ENCODE measurements at places on chromosomes 5 and 9.

GRCh38 chr9:16671591-16672137 lies 198.8 kb downstream of the BNC2 start:
- no peak for DNase-seq

GRCh38 chr9:3181049-3181953 lies 337.4 kb upstream of the PUM3 start:
- peak; percentile 37 for DNase-seq

DNA sequence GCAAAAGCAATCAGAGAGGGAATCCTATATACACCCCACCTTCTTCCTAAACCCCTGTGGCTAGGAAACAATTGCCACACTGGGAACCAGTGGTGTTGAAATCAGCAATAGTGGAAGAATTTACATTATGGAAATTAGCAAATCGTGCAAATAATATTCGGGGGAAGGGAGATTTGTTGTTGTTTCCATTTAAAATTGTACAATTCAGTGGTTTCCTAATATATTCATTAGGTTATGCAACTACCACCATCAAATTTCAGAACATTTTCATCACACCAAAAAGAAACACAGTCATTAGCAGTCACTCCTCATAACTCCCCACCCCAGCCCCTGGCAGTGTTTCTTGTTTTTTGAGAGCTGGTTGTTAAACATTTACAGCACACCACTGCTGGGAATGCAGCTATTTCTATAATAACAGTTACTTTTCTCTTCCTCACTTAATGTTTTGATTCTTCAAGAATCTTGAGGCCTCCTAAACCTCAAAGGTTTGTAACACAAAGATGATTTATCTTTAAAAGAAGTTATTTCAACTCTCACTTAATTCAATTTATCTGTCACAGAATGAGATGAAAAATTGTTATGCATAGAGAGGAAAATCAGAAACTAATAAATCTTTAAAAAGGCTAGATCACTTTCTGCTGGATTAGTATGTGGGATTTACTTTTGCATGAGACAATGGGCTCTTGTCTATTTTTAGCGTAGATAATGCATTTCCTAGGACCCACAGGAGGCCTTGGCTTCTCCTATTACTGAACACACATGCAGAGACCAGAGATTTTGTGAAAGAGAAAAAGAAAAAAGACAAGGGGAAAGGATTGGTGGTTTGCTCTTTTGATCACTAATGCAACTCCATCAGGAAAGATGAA lies 91.8 kb upstream of the DAPK1 start:
- DNase-seq, result peak; percentile 85

DNA sequence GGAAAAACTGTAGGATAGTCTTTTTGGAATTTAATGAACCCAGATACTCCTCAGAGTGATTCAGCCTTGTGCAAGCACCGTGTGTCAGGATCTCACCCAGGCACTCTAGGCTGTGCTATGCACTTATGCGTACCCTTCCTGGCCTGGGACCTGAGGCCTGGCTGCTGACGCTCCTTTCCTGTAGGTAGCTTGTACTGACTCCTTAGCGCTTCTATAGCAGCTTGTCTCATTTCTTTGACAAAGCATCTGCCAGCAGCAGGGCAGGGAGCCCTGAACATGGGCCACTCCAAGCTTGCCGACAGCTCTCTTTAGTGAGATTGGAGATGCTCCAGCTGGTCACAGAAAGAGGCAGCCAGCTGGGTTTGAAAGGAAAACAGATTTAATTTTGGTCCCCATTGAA lies 147.3 kb downstream of the SGCD start:
- DNase-seq, result peak; percentile 89

DNA sequence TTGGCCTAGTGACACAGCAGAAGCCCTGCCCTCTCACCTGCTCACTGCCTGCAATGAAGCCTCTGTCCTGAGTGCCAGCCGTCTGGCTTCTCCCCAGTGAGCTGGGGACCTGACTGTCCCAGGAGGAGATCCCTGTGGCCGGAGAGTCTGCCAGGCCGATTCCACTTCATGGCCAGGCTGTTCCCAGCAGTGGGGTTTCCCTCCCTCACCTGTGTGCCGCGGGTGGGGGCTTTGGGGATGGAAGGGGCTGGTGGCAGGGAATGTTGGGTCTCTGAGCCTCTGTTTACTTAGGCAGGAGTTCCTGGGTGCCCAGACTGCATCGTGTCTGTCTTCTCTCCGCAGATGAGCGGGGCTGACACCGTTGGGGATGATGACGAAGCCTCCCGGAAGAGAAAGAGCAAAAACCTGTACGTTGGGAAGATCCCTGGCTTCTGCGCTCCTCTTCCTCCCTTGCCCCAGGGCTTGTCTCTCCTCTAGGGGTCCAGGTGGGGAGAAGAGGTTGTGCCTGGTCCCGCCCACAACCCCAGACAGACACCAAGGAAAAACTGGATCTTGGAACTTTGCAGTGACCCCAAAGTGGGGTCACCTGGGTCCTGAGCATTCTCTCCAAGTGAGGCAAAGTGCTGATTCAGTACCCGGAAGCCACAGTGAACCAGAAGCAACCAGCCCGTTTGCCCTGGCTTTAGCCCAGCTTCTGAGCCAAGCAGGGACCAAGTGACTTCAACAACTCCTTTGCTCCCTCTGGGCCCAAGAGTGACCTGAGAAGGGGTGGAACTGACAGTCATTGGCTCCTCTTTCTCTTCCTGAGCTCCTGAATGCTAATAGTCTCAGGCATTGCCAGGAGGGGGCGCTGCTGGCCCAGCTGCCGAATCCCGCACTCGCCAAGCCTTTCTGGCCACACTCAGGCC lies 127.7 kb downstream of the RGS3 start:
- DNase-seq, result peak; percentile 81

DNA sequence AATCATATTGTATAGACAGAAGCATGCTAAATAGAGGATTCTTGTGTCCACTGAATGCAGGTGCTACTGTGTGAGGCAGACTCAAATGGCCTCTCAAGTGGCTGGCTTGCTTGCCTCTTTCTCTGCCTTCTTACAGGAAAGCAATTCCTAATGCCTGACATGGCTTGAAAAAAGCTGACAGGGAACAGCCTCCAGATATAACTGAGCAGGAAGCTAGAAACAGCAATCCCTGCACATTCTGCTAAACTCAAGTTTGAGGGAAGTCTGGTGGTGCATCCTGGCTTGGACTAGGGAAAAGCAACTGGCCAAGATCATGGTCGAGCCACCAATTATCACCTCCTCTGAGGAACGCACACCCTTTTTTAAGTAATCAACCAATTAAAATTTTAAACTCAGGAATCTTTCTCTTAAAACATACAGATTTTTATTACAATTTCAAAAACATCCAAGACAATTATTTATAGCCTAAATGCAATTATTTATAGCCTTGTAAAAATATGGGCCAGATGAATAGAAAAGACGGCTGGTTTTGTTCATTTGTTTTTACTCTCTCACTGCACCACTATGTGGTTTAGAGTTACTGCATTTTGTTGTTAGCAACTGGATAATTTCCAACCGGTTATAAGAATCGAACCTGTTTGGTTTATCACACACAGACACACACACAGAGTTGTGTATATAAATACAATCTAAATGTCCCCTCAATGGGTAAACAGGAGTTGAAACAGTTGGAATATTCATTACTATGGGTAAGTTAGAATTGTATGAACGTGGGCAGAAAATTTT lies 290.9 kb upstream of the ANKRD55 start:
- no peak for DNase-seq

GRCh38 chr5:28544501-28544900 lies 1506.1 kb upstream of the CDH9 start:
- no peak for DNase-seq

DNA sequence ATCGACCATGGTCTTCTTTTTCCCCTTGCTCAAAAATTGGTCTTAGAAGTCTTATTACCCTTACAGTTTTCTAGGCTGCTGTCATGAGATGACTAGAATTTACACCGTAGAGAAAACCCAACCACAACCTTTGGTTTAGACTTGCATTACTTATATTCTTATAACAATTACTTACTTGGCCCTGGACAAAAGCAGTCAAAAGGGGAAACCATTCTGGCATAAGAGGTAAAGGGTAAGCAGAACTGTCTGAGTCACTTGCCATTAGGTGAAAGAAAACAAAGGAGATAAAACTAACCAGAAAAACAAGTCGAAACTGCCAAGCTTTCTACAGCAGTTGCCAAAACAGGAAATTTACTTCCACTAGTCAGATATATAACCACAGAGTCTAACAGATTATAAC lies 17.9 kb downstream of the TMEM245 start:
- DNase-seq, result no peak

- DNase-seq, result no peak
Measured at GRCh38 chr5:122362361-122362760, 50.3 kb downstream of the SNCAIP start.

DNA sequence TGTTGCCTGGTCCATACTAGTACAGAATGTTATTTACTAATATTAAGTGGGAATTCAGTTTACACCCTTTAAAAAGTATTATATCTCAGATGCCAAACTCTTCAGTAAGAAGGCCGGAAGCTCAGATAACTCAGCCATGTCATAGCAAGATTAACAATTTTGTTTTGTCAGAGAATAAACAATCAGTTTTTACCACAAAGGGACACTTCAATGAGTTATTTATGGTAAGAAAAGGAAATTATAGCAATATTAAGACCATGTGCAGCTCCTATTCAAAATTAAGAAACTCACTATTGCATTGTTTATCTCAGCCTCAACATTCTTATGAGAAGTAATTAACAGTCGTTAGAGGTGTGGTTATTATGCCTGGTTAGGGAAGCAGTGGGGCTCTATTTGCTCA lies 13.1 kb upstream of the ARL15 start:
- DNase-seq, result no peak

GRCh38 chr9:136917902-136918301 lies 26.6 kb downstream of the FBXW5 start:
- no peak for DNase-seq

GRCh38 chr5:59473611-59474010 lies 419.9 kb downstream of the PDE4D start:
- no peak for DNase-seq

DNA sequence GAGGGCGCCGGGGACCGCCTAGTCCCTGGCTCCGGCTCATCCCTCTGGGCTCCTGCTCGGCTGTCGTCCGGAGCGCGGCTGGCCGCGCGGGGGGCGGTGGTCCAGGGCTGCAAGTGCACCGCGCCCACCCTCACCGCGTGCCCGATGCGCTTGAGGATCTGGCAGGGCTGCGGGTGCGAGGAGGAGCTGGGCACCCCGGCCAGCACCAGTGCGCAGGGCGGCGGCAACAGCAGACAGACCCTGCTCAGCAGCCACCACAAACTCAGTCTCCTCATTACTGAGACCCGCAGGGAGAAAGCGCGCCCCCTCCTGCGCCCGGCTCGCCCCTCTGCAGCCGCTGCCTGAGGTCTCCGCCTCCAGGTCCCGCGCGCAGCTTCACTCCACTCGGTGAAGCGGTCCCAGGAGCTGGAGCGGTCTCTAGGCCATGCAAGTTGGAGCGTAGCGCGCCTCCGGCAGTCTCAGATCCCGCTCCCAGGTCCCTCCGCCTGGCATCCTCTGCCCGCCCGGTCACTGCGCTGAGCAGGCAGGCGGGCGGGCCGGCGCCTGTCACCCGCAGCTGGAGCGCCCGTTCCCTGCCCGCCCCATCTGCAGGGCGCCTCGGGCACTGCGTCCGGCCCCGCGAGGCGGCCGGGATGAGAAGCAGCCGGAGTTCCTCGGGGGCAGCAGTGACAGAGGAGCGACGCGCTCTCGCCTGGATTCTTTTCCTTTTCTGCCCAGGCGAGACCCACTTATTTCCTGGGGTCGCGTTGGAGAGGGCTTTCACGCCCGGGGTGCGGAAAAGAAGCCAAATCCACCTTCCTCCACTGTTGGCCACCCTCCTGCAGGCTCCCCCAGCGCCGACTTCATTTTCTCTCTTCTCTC lies 512 bp downstream of the GRIN3A start:
- no peak for DNase-seq

- DNase-seq, result no peak
Measured at GRCh38 chr5:86977808-86978207, 289.9 kb upstream of the RASA1 start.

DNA sequence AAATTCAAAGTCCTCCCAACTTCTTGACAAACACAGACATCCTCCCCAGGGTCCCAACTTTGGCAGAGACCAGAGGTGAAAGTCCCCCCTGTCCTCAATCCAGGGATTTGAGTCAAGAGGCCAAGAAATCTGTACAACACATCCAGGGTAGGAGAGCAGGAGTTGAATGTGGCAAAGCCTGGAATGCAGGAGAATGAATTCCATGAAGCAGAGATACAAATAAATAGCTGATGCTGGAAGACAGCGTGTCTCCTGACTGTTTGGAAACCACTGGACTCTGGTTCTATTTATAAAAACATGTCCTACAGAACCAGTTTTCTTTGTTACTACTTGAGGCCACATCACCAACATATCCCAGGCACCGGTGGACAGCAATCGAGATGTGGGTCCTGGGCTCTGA lies 43.7 kb upstream of the SLIT3 start:
- no peak for DNase-seq

- DNase-seq, result no peak
Measured at GRCh38 chr9:83449983-83450382, 88.2 kb downstream of the FRMD3 start.

DNA sequence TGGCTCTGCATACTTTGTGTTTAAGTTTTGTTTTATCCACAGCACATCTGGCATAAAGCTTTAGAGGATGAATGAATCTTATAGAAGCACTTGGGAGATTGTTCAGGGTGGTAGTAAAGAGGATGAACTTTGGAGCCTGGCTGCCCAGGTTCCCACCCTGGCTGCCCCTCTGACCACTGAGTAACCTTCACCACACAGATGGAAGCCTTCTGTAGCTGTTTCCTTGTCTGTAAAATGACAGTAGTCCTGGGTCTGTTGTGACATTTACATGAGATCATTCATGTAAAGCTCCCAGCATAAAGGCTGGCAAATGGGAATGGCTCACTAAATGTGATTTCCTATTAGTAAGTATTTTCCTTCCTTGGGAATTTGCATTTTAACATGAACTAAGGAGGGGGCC lies 85.7 kb upstream of the FAM169A start:
- no peak for DNase-seq

- DNase-seq, result peak; percentile 34
Measured at GRCh38 chr9:89312222-89312571, 1.2 kb downstream of the CKS2 start.

DNA sequence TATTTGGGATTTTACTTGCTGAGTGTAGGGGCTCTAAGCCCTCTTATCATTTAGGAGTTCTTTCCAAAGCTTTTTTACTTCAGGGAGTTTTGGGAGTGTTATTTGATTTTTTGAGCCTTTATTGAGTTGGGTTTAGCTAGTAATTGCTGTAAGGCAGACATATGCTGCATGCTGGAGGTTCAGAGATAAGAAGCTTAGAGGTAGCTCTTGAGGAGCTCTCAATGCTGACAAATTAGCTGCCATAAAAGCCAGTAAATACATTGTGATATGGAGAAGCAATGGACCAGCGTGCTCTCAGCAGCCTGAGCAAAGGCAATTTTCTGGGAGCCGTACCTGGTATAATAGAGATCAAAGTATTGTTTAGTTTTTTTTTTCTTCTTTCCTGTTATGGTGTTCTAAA lies 11.6 kb downstream of the ARHGEF28 start:
- DNase-seq, result no peak

- DNase-seq, result no peak
Measured at GRCh38 chr9:107886826-107887225, 397.3 kb upstream of the KLF4 start.

GRCh38 chr5:154865466-154866184 lies 7.2 kb downstream of the CNOT8 start:
- no peak for DNase-seq

- DNase-seq, result no peak
Measured at GRCh38 chr5:142474431-142475094, 149.7 kb upstream of the SPRY4 start.

GRCh38 chr5:57063773-57064172 lies 110.1 kb upstream of the GPBP1 start:
- DNase-seq, result no peak

GRCh38 chr9:121675381-121675780 lies 23.9 kb downstream of the DAB2IP start:
- no peak for DNase-seq
